ENCODE measurements at places on chromosomes 16 and 17.
A peak's percentile ranks its signal among the peaks of the same experiment; 100 is the strongest.

DNA sequence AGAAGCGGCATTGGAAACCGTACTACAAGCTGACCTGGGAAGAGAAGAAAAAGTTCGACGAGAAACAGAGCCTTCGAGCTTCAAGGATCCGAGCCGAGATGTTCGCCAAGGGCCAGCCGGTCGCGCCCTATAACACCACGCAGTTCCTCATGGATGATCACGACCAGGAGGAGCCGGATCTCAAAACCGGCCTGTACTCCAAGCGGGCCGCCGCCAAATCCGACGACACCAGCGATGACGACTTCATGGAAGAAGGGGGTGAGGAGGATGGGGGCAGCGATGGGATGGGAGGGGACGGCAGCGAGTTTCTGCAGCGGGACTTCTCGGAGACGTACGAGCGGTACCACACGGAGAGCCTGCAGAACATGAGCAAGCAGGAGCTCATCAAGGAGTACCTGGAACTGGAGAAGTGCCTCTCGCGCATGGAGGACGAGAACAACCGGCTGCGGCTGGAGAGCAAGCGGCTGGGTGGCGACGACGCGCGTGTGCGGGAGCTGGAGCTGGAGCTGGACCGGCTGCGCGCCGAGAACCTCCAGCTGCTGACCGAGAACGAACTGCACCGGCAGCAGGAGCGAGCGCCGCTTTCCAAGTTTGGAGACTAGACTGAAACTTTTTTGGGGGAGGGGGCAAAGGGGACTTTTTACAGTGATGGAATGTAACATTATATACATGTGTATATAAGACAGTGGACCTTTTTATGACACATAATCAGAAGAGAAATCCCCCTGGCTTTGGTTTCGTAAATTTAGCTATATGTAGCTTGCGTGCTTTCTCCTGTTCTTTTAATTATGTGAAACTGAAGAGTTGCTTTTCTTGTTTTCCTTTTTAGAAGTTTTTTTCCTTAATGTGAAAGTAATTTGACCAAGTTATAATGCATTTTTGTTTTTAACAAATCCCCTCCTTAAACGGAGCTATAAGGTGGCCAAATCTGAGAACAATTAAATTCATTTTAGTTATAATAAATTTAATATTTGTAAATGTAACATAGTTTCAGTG, 1.7 kb downstream of the HEXIM1 start:
- DNase-seq: peak; percentile 48

- no peak for DNase-seq
These were observed 251.4 kb upstream of the RPL38 start for GRCh38 chr17:73952082-73952479.

- no peak for DNase-seq
These were observed 45.8 kb downstream of the STAT3 start for GRCh38 chr17:42342242-42343008.

- DNase-seq: no peak
These were observed 12.3 kb upstream of the MPRIP start for GRCh38 chr17:17029938-17030337.

GRCh38 chr17:436571-436970, 84.0 kb upstream of the RPH3AL start:
- no peak for DNase-seq

GRCh38 chr17:60436676-60437075, 14.4 kb downstream of the CHCT1 start:
- no peak for DNase-seq

DNA sequence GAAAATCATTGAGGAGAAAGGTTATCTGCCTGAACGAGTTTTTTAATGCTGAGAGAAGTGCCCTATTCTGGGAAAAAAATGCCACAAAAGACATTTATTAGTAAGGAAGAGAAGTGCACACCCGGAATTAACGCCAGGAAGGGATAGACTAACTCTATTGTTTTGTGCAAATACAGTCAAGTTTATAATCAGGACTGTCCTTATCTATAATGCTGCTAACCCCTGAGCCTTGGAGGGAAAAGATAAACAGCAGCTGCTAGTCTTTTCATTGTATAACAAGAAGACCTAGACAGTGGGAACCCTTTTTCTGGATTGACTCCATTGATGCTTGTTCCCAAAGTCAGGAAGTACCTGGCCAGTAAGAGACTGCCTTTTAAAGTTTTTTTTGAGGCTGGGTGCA, 26.5 kb downstream of the BCAS3 start:
- no peak for DNase-seq

- DNase-seq: peak; percentile 30
These were observed at the start of gene ROGDI for GRCh38 chr16:4801962-4802658. Gene ROGDI (minus strand): TSS chr16:4802633. CDS start chr16:4802571, 62 bp downstream.

DNA sequence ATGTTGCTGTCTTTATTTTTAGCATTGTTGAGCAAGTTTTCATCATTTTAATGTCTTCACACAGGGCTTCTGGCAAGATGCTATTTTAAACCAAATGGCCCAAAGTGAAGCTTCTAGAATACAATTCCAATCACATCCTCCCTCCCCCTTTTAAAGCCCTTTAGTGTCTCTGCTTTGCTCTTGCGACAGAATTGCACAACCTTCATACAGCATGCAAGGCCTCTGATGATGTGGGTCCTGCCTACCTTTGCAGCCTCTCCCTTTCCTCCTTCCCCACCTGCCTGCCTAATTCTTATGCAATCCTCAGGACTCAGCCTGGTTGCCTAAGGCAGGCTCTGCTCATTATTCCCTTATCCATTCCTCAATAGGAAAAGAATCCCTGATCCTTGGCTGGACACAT, 381.7 kb downstream of the SLC39A11 start:
- no peak for DNase-seq

DNA sequence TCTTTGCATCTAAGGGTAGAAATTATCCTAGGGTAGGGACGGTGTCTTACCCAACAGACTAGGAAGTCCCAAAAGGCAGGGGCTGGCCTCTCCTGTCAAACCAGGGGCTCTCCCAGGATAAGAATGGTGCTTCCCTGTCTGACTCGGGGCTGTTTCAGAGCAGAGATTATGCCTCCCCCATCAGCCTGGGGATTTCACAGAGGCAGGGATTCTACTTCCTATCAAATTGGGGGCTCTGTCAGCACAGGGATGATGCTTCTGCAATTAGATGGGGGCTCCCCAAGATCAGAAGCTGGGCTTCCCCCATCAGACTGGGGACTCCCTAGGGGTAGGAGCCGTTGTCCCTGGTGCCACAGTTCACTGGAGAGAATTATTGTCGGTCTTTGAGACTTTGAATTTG, 2.3 kb downstream of the NXPH3 start:
- DNase-seq: no peak

- no peak for DNase-seq
These were observed 414.4 kb upstream of the HSBP1 start for GRCh38 chr16:83393196-83393981.

DNA sequence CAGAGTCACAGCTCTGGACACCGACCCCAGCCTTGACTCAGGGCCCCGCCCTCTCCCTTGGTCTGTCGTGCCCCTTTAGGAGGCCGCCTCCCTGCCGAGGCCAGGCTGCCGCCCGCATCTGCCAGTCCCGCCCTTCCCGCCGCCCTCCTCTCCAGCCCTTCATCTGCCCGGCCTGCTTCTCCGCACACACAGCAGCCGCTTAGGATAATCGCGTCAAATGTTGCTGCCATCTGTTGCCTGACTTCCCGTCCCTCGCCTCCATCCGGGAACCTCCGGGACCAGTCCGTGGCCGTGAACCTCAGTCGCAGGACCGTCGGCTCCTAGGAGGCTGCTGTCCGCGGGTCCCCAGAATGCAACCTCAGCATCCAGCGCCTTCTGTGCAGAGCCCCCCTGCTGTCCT, 11.9 kb downstream of the GSE1 start:
- no peak for DNase-seq

All from NCI-H460 (cell line).